ENCODE measurements at places on chromosomes 1 and 21.

DNA sequence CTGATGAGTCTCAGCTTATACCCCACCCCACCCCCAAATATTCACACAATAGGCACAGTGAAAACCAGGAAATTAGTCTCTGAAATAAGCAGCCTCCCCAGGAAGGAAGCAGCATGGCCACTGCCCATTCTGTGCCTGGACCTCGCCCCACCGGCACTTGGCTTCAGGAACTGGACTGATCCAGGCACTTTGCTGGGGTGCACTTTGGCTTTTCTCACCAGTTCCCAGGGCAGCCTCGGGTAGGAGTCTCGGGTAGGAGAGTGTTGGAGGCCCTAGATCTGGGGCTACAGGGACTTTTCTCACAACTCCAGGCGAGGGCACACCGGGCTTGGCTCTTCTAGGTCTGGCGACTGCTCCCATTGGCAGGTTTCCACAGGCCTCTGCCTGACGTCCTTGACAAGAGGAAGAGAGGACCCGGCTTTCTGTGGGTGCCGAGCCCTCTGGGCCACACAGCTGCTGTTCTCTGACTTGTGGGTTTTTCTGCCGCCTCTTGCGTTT is 18.7 kb downstream of the ADARB1 start:
- DNase-seq, result no peak

GRCh38 chr21:30340714-30341573 is 3.5 kb upstream of the KRTAP27-1 start:
- no peak for DNase-seq

- DNase-seq, result no peak
Measured at GRCh38 chr1:211148366-211148765, 14.4 kb upstream of the KCNH1 start.

DNA sequence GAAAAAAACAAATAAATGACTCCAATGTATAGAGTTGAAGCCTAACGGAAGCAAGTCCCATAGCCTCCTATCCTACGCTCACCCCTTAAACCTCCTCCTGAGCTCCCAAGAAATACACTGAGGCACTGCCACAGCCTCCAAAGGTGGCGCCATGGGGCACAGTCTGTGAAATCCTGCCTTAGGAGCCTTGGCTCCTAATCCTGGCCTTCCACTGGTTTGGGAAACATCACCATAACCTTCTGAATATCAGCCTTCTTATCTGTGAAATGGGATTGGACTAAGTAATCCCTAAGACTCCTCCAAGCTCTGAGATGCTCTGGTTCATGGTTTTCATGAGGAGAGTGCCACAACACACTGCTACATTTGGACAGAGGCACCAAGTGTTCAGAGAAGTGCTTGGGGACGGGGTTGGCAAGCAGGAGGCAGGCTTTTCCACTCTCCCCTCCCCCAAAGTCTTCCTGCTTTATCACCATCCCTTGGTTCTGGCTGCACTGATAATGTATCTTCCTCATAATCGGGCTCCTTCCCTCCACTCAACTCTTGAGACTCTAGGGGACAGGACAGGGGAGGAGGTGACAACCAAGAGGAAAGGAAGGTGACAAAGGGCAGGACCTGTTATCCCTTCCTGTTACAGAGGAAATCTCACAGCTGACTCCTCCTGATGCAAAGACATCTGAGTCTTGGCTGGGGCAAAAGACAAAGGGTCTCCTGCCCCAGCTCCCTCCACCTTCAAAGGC is 2.7 kb downstream of the SLAMF7 start:
- DNase-seq, result no peak

GRCh38 chr1:7942214-7942921 is 1.7 kb upstream of the TNFRSF9 start:
- no peak for DNase-seq

DNA sequence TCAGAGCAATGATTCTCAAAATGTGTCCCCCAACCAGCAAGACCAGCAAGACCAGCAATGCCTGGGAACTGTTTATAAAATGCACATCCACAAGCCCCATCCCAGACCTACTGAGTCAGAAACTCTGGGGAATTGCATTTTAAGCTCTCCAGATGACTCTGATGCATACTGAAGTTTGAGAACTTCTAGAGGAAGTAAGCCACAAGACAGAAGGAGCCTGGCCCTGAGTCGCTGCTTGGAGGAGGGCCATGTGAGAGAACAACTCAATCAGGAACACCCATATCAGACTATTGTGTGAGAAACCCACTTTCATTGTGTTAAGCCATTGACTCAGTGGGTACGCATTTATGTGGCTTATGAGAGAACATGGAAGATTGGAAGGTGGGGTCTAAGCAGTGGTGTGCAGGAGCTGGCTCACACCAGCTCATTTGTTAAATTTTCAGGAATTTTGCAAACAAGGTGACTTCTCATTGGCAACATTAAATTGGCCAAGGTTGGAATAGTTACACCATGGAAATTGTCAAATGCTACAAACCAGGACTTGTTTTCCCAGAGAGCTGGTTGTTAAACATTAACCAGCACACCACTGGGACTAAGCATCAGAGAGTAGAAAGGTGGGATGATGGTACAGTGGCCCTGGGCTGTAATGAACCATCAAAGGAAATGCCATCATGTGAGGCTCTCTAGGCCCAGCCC is 38.9 kb downstream of the ATP1A1 start:
- DNase-seq, result no peak

DNA sequence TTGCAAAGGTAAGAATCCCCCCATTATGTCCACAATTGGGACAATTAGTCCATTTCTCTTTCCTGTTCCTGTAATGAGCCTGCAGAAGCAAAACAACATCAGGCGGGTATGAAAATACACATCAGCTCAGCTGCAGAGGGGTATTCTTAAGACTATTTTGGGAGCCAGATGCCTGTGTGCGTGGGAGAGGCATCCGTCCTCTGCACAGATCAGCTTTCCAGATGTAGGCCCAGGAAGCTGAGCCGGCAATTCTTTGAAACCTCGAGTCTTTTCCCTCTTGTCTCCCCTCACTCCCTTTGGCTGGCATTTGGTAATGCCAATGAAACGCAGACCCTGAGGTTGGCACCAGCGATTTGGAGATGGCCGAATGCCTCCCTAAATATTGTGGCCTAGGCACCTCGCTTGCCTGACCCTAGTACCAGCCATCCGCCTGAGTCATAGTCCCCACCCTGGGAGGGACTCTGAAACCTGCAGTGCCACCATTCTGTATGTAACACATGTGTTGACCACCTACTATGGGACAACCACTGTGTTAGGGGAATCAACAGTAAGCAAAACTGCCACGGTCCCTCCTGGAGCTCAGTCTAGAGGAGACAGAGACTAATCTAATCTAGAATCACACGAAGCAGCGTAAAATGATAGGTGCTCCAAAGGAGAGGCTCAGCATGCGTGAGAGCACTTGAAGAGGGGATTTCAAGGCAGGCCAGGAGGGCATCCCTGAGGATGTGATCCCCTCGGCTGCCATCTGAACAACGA is 603.0 kb downstream of the MATN1 start:
- no peak for DNase-seq

- DNase-seq, result no peak
Measured at GRCh38 chr1:246413430-246413829, 93.6 kb downstream of the SMYD3 start.

- DNase-seq, result no peak
Measured at GRCh38 chr21:46435786-46436227, 22.9 kb upstream of the DIP2A start.

GRCh38 chr1:53025034-53025768 is 36.8 kb upstream of the PODN start:
- no peak for DNase-seq

DNA sequence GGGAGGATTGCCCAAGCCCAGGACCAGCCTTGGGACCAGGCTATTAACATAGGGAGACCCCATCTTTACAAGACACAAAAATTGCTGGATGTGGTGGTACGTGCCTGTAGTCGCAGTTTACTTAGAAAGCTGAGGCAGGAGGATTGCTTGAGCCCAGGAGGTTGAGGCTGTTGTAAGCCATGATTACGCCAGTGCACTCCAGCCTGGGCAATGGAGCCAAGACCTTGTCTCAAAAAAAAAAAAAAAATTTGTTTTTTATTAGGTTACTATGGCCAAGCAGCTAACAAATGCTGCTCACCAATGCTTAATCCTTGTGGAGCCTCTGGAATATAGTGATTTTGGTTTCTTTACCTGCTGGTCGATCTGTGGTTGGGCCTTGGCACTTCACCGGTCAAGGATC is 8.8 kb downstream of the ARID1A start:
- DNase-seq, result no peak

Measured in hematopoietic multipotent progenitor cell treated with erythropoietin and hydrocortisone succinate and interleukin-3 and kit ligand, for 17 days (in vitro differentiated cells).